ENCODE measurements at places on chromosomes 13 and 19.

- no peak overlapping the region for H3K4me3 ChIP-seq
- no peak for DNase-seq
- no peaks in the 10 kb centered on the region for H3K36me3 ChIP-seq
- no peak overlapping the region for H3K27ac ChIP-seq
- peaks cover 42% of the 10 kb centered on the region for H3K27me3 ChIP-seq
These were observed 5.0 kb upstream of the MTMR6 start for GRCh38 chr13:25292301-25292700.

DNA sequence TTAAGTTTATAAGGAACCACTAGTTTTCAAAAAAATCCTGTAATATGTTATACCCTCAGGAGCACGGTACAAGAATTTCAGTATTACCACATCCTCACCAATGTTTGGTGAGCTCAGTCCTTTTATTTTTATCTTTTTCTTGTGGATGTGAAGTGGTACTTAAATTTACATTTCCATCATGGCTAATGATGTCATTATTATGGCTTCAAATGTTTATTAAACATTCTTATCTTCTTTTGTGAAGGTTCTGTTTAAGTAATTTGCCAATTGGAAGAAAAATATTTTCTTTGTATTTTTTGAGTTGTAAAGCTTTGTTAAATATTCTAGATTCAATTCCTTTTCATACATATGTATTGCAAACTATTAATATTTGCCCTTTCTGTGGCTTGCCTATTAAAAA lies 291.0 kb downstream of the ENOX1 start:
- H3K4me3 ChIP-seq: no peak overlapping the region
- no peak overlapping the region for H3K27ac ChIP-seq
- no peak for DNase-seq
- no peaks in the 10 kb centered on the region for H3K27me3 ChIP-seq
- H3K4me1 ChIP-seq: no peaks in the 10 kb centered on the region

- no peaks in the 10 kb centered on the region for H3K4me1 ChIP-seq
- DNase-seq: no peak
- no peak overlapping the region for H3K4me3 ChIP-seq
- no peaks in the 10 kb centered on the region for H3K27me3 ChIP-seq
- no peak overlapping the region for H3K27ac ChIP-seq
- H3K36me3 ChIP-seq: no peaks in the 10 kb centered on the region
These were observed 2659.4 kb upstream of the PCDH20 start for GRCh38 chr13:64074971-64075474.

DNA sequence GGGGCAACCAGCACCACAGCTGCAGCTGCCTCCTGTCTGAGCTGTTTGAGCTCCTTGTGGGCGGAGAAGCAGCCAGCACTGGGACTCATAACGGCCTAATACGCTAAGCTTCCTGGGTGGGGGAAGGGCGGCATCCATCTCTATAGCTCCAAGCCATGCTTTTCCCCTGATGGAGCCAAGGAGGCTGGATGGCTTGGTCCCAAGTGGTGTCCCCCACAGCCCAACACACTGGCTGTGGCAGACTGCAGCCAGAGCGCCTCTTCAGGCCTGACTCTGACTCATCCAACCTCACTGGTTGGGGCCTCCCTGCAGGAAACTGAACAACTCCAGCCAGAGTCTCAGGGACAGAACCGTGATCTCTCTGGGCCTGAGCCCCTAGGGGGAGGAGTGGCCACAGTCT lies 537.3 kb downstream of the SUCLA2 start:
- no peak overlapping the region for H3K27ac ChIP-seq
- no peak overlapping the region for H3K4me3 ChIP-seq
- H3K27me3 ChIP-seq: no peaks in the 10 kb centered on the region
- H3K36me3 ChIP-seq: no peaks in the 10 kb centered on the region
- no peak for DNase-seq

DNA sequence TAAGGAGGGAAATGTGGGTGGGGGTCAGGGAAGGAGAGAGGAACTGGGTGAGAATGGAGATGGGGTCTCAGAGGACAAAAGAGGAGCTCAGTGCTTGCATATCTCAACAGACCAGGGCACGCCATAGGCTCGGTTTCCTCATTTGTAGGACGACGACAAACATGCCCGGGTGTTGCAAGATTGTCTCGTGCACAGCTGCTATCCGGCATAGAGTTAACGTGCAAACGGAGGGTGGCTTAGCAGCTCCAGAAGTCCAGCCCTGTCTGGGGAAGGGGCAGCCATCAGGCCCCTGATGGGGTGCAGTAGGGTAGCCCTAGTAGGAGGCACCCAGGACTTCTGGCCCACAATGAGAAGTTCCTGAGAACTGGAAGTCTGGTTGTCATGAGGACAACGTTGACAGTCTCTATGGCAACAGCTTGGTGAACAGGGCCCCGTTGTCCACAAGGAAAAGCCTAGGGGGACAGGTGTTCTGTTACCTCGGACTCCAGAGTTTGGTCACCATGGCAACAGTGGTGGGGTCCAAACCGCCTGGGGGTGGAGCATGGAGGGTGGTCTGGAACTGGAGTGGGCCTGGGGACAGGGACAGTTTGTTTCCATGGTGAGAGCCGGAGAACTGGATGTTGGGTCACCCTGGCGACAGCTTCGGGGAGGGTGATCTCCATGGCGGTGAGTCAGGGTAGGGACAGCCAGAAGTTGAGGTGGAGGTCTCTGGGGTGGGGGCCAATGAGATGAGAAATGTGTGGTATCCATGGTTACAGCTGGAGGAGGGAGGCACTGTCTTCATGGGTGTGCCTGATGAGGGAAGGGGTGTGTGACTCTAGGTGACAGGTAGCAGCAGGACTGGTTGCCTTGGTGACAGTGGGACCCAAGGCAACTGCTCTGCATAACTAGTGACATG lies 16.8 kb downstream of the TM6SF2 start:
- H3K36me3 ChIP-seq: peaks cover 9% of the 10 kb centered on the region
- no peak for DNase-seq
- H3K27me3 ChIP-seq: peaks cover 54% of the 10 kb centered on the region

DNA sequence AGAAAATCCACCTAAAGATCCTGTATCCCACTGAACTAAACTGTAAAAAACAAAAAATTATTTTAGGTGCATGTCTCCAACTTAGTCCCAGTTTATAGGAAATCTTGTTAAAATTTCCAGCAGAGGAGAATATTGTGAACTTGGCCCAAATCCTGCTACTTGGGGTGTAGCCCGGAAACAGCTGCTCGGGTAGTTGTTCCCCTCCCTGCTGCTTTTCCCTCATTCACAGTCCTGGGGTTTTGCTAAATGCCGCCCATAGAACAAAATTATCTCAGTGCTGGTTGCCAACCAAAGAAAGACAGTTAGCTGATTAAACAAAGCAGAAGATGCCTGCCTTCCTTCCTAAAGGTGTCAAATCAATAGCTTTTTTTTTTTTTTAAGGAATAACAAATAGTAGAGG lies 330.5 kb upstream of the KLF12 start:
- no peaks in the 10 kb centered on the region for H3K4me1 ChIP-seq
- no peak overlapping the region for H3K27ac ChIP-seq
- no peak overlapping the region for H3K4me3 ChIP-seq
- H3K27me3 ChIP-seq: peaks cover 11% of the 10 kb centered on the region
- no peak for DNase-seq

DNA sequence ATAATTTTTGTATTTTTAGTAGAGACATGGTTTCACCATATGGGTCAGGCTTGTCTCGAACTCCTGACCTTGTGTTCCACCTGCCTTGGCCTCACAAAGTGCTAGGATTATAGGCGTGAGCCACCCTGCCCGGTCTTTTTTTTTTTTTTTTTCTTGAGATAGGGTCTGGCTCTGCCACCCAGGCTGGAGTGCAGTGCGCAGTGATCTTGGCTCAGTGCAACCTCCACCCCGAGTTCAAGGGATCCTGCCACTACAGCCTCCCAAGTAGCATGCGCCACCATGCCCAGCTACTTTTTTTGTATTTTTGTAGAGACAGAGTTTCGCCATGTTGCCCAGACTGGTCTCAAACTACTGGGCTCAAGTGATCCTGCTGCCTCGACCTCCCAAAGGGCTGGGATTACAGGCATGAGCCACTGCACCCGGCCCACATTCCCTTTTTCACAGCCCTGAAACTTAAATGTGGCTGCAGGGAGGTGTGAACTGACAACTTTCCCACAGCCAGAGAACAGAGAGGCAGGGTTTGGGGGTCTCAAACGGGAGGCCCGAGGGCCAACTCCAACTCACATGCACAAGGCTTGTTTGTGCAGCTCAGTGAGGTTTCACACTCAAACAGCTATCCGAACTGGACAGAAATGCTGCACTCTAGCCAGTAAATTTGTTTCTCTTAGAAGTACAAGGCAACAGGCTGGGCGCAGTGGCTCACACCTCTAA lies 4.4 kb upstream of the S1PR5 start:
- DNase-seq: no peak
- no peaks in the 10 kb centered on the region for H3K36me3 ChIP-seq
- no peak overlapping the region for H3K27ac ChIP-seq
- H3K4me1 ChIP-seq: peaks cover 17% of the 10 kb centered on the region
- no peak overlapping the region for H3K4me3 ChIP-seq
- peaks cover 63% of the 10 kb centered on the region for H3K27me3 ChIP-seq

DNA sequence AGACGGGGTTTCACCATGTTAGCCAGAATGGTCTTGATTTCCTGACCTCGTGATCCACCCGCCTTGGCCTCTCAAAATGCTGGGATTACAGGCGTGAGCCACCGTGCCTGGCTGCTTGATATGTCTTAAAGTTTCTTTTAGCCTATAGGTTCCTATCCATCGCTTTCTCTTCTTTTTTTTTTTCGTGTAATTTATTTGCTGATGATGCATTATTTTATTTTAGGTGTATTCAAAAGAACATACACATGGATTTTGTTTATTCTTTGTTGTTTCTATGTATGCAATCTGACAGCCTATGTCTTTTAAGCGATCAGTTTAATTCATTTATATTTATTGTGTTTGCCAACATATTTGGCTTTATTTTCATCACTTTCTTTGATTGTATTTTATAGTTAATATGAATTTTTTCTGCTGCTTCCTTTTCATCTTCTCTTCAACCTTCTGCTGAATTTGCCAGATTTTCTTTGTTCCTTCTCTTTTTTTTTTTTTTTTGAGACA lies 26.0 kb upstream of the TNFAIP8L1 start:
- DNase-seq: no peak
- H3K4me3 ChIP-seq: no peak overlapping the region
- H3K27me3 ChIP-seq: peaks cover 19% of the 10 kb centered on the region
- H3K27ac ChIP-seq: no peak overlapping the region

- no peak overlapping the region for H3K4me3 ChIP-seq
- peaks cover 1% of the 10 kb centered on the region for H3K4me1 ChIP-seq
- H3K36me3 ChIP-seq: no peaks in the 10 kb centered on the region
- H3K27ac ChIP-seq: no peak overlapping the region
- H3K27me3 ChIP-seq: no peaks in the 10 kb centered on the region
These were observed 64.5 kb downstream of the ABCC4 start for GRCh38 chr13:95236774-95237173.

- H3K4me1 ChIP-seq: peaks cover 6% of the 10 kb centered on the region
- DNase-seq: no peak
- H3K36me3 ChIP-seq: no peaks in the 10 kb centered on the region
- no peak overlapping the region for H3K4me3 ChIP-seq
These were observed 270.4 kb upstream of the SPRY2 start for GRCh38 chr13:80611310-80611709.

DNA sequence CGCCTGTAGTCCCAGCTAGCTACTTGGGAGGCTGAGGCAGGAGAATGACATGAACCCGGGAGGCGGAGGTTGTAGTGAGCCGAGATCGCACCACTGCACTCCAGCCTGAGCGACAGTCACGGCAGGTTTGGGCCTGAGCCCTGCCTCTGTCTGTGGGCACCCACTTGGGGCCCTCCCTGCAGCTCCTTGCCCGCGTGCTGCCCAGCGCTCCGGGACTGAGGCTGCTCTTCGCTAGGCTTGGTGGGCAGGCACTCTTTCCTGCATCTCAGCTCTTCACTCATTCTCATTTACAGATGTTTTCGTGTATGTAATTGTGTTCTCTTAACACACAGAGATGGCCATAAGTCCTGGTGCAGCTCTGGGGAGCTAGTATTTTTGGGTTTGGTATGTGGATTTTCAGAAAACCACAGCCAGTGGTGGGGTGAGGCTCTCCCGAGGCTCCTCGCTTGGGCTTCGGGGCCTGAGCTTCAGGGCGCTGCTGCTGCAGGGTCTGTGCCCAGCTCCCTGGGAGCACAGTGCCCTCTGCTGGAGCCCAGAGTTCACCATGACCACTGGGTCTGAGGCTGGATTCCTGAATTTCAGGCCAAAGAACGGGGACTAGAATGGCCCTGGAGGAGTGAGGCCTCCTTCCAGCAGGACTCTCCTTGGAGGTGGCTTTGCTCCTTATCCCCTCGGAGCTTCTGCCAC lies 15.2 kb downstream of the UPF1 start:
- peaks cover 30% of the 10 kb centered on the region for H3K4me1 ChIP-seq
- H3K36me3 ChIP-seq: peaks cover 15% of the 10 kb centered on the region
- no peaks in the 10 kb centered on the region for H3K27me3 ChIP-seq
- H3K27ac ChIP-seq: peak overlapping the region; percentile 86
- DNase-seq: peak; percentile 79

DNA sequence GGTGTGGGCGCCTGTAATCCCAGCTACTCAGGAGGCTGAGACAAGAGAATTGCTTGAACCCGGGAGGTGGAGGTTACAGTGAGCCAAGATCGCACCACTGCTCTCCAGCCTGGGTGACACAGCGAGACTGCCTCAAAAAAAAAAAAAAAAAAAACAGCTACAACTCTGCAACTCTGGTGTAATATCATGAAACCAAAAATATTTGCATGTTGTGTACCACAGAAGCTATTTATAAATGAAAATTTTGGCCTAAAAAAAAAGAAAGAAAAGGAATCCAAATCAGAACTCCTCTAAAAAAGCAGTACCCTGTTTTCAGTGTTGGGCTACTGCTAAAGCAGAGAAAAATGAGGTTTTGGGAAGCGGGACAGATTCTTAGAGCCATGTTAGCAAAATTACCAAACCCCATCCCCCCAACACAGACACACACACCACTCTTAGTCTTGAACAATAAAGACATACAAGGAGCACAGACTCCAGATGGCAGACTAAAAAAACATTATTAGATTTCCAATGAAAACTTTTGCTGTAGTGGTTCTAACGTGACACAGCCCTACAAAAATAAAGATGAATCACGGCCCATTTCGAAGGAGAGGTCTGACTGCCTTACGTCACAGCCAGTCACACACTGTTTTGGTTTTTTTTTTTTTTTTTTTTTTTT lies 51.5 kb downstream of the INSR start:
- peaks cover 4% of the 10 kb centered on the region for H3K4me1 ChIP-seq
- no peaks in the 10 kb centered on the region for H3K27me3 ChIP-seq
- H3K36me3 ChIP-seq: peaks cover 16% of the 10 kb centered on the region
- no peak for DNase-seq
- H3K27ac ChIP-seq: peak overlapping the region; percentile 8
- H3K4me3 ChIP-seq: no peak overlapping the region

DNA sequence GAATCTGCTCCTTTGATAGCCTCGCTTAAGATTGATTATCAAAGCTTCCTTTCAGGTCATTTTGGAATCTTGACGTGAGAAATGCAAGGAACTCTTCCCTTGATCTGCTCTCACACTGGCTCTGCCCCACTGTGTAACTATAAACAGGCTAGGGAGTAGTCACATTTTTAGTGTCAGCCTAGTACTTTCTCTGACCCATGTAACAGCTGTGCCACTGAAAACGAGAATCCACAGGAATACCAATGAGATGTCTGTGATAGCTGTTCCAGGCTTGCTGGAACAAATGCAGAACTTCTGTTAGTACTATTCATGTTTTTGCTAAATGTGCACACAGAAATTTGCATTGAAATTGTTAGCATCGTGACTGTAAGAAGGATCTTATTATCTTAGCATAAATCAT lies 221.3 kb downstream of the MYO16 start:
- H3K4me3 ChIP-seq: no peak overlapping the region
- no peak overlapping the region for H3K27ac ChIP-seq
- DNase-seq: no peak
- H3K4me1 ChIP-seq: peaks cover 14% of the 10 kb centered on the region

Data from mesothelial cell of epicardium (in vitro differentiated cells).